Bronchus fibroblast of lung (primary cell): ENCODE measurements at places on chromosomes 3 and 15. TPM values are rescaled to one million over a fixed set of nuclear protein-coding genes. Genes with fewer than 3 reads are reported as not detected.

Gene RTP1
- not detected in 2 replicates for total RNA-seq

Gene FGF12
- total RNA-seq = 0.15 TPM in 1 of 2 replicates, not detected in the other

Gene MCTP2
- 1.8 TPM in 2 replicates for total RNA-seq

Gene GOLGA8K
- total RNA-seq = not detected in 2 replicates

Gene CLRN1
- total RNA-seq = not detected in 2 replicates

Gene TGM5
- total RNA-seq = not detected in 2 replicates

Gene LYZL4
- not detected in 2 replicates for total RNA-seq

Gene THAP10
- 7.1 and 7.2 TPM in 2 replicates for total RNA-seq
